ENCODE measurements at places on chromosomes 7 and 10. TPM values are rescaled to one million over a fixed set of nuclear protein-coding genes. Genes with fewer than 3 reads are reported as not detected.

The PODXL gene
- total RNA-seq: 38.4 TPM

DNA sequence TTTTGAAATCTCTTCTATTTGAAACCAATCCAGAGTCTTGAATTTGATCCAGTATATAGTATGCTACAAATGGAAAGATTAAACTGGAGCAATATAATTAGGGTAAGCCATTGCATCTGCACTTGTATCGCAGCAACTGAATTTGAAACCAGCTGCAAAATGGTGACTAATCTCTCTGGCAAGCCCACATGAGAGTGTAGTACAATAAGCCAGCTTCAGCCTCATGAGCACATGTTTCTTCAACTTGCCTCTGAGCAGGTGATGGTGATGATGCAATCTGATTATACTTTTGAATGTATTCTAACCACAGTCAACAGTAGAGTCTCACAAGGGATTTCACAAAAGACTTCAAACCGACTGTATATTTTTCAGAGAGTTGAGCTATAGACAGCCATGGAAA is 829 bp upstream of the RPA3 start:
- H3K4me1 ChIP-seq: no peaks in the 10 kb centered on the region
- no peak for DNase-seq
- H3K27ac ChIP-seq: no peak overlapping the region

DNA sequence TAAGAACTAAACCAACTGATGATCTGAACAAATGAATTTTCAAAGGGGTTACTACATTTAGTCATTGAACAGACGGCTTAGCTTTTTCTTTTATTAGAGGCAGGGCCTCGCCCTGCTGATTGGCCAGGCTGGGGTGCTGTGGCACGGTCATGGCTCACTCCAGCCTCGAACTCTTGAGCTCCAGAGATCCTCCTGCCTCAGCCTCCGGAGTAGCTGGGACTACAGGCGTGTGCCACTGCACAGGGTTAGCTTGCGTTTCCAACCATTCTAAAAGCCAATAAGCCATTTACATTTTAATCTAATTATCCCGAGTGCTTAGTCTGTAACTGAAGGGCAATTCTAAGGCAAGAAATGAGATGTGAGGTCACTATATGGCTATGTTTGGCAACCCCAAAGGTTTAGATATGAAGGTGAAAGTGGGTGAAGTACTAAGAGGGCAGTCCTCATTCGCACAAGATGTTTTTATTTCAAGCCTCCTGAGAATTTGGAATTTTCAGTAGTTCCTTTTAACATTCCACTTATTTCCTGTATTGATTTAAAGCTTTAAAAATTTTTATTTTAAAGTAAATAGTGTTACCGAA is 1.6 kb upstream of the CDK13 start:
- H3K4me1 ChIP-seq: peaks cover 12% of the 10 kb centered on the region
- H3K4me3 ChIP-seq: peak overlapping the region; percentile 84
- H3K36me3 ChIP-seq: no peaks in the 10 kb centered on the region
- no peak for DNase-seq
- peak overlapping the region; percentile 95 for H3K27ac ChIP-seq

DNA sequence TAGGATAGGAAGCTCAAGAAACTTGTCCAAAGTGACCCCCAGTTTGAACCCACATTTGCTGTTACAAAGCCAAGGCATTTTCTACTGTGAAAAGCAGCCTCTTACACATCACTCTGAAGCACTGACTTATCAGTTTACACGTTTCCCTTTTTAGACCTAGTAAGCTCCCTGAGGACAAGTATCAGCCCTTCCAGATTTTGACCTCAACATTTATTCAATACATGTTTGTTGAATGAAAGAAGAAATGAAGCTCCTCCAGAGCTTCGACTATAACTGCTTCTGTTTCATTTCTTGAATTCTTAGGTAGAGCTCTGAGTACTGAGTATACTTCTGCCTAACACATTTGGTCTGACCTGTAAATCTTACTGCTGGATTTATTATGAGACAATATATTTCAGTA is 2.7 kb downstream of the WASL start:
- H3K27me3 ChIP-seq: no peaks in the 10 kb centered on the region
- H3K4me3 ChIP-seq: peak overlapping the region; percentile 96
- DNase-seq: peak; percentile 16
- no peak overlapping the region for H3K27ac ChIP-seq
- H3K4me1 ChIP-seq: peaks cover 47% of the 10 kb centered on the region

GRCh38 chr10:130764651-130765050 is 546.9 kb downstream of the TCERG1L start:
- no peaks in the 10 kb centered on the region for H3K27me3 ChIP-seq
- H3K36me3 ChIP-seq: no peaks in the 10 kb centered on the region
- H3K4me1 ChIP-seq: no peaks in the 10 kb centered on the region
- no peak overlapping the region for H3K4me3 ChIP-seq

- H3K27me3 ChIP-seq: no peaks in the 10 kb centered on the region
- no peak overlapping the region for H3K27ac ChIP-seq
- no peak overlapping the region for H3K4me3 ChIP-seq
- no peaks in the 10 kb centered on the region for H3K36me3 ChIP-seq
Observed at GRCh38 chr10:133537546-133538545, 10.7 kb downstream of the CYP2E1 start.

The C10orf53 gene
- total RNA-seq: not detected

The ADARB2 gene
- 0.99 TPM for total RNA-seq

The WEE2 gene
- not detected for total RNA-seq

The STEAP1 gene
- 1.5 TPM for total RNA-seq

- H3K27ac ChIP-seq: no peak overlapping the region
- H3K4me3 ChIP-seq: no peak overlapping the region
- no peaks in the 10 kb centered on the region for H3K4me1 ChIP-seq
- H3K36me3 ChIP-seq: no peaks in the 10 kb centered on the region
Observed at GRCh38 chr7:84847038-84847437, 339.8 kb downstream of the SEMA3D start.

The ADAM8 gene
- total RNA-seq: 3.2 TPM

The AKR1E2 gene
- total RNA-seq: 3.4 TPM

The SLC18A3 gene
- not detected for total RNA-seq

GRCh38 chr10:24826009-24826408 is 102.3 kb upstream of the ARHGAP21 start:
- no peaks in the 10 kb centered on the region for H3K27me3 ChIP-seq
- H3K4me1 ChIP-seq: no peaks in the 10 kb centered on the region
- H3K27ac ChIP-seq: no peak overlapping the region
- H3K36me3 ChIP-seq: no peaks in the 10 kb centered on the region
- DNase-seq: no peak

- H3K36me3 ChIP-seq: no peaks in the 10 kb centered on the region
- no peak overlapping the region for H3K27ac ChIP-seq
- DNase-seq: no peak
- no peaks in the 10 kb centered on the region for H3K27me3 ChIP-seq
- H3K4me1 ChIP-seq: no peaks in the 10 kb centered on the region
Observed at GRCh38 chr7:46059308-46060020, 138.4 kb upstream of the IGFBP3 start.

GRCh38 chr10:71260622-71261325 is 48.4 kb downstream of the UNC5B start:
- H3K4me3 ChIP-seq: no peak overlapping the region
- H3K27me3 ChIP-seq: no peaks in the 10 kb centered on the region
- DNase-seq: peak; percentile 60
- no peaks in the 10 kb centered on the region for H3K36me3 ChIP-seq

DNA sequence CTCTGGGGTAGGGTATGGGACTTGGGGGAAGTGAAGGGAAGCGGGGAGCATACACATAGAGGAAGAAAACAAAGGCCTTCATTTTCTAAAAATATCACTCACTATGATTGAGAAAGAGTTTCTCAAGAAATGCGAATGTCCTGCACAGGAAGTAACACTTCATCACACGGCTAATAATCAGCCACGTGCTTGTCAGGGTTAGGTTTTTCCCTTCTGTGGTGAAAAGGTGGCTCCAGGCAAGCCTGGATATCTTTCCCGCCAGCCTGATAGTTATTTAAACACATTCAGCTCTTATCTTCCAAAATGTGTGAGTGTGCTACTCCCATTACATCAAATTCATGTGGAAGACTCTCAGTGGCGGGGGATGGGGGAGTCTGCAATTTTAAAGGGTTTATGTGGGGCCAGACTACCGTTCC is 166.4 kb upstream of the ADO start:
- H3K36me3 ChIP-seq: no peaks in the 10 kb centered on the region
- no peaks in the 10 kb centered on the region for H3K27me3 ChIP-seq
- DNase-seq: no peak
- no peak overlapping the region for H3K4me3 ChIP-seq
- no peak overlapping the region for H3K27ac ChIP-seq

GRCh38 chr7:15068324-15068723 is 165.8 kb upstream of the DGKB start:
- no peak overlapping the region for H3K4me3 ChIP-seq
- H3K4me1 ChIP-seq: no peaks in the 10 kb centered on the region
- no peak overlapping the region for H3K27ac ChIP-seq

DNA sequence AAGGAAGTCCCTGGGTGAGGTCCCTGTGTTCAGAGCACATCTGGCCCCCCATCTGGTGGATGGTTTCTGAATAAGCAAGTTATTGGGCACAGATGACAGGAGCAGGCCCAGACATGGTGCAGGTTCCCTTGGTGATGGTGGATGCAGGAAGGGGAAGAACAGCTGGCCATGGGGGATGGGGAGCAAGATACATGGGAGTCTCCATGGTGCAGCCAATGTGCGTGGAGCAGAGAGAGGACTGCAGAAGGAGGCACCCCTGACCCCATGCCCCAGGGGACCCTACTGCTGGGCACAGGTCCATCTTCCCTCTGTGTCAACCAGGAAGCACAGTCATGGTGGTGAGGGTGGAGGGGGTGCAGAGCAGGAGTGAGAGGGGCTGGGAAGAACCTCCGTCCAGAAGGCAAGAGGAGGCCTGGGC is 43.8 kb upstream of the RABGEF1 start:
- H3K36me3 ChIP-seq: no peaks in the 10 kb centered on the region
- H3K27ac ChIP-seq: no peak overlapping the region
- peaks cover 7% of the 10 kb centered on the region for H3K4me1 ChIP-seq
- no peak for DNase-seq
- H3K27me3 ChIP-seq: no peaks in the 10 kb centered on the region
